ENCODE measurements at places on chromosomes 16 and 17.

- DNase-seq = no peak
These were observed 135.2 kb downstream of the SHISA9 start for GRCh38 chr16:13036600-13036999.

- DNase-seq = no peak
These were observed 4.9 kb downstream of the PMFBP1 start for GRCh38 chr16:72166954-72167561.

GRCh38 chr16:79848719-79849118 is 248.2 kb upstream of the MAF start:
- DNase-seq = no peak

DNA sequence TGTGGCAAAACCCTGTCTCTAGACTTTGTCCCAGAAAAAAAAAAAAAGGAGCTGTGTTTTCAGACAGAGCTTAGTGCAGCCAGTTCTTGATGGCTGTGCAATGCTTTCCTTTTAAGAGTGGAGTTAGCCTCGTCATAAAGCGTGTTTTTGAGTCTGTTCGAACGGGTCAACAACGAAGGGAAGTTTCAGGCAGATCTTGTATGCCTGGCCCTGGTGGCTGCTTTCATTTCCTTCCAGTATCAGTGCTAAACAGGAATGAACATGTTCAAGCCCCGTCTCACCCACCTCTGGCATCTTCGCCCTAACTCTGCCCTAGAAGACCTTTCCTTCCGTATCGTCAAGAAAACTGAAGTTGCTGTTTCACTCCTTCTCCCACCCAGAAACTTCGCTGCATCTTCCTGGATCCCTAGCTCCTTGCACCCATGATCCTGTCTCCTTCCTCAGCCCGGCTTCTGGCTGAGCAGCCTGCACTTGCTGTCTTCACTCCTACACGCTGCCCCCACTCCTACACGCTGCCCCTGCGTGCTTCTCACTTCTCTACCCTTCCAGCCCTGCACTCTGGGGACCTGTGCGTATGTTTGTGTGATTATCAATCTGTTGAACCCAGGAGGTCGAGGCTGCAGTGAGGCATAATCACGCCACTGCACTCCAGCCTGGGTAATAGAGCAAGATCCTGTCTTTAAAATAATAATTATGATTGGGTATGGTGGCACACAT is 55.3 kb downstream of the USP10 start:
- no peak for DNase-seq

- no peak for DNase-seq
These were observed 19.6 kb upstream of the CEP20 start for GRCh38 chr16:15907863-15908478.

GRCh38 chr17:66538776-66539175 is 236.4 kb downstream of the PRKCA start:
- DNase-seq = no peak
